ENCODE measurements at places on chromosomes 2 and 18.

DNA sequence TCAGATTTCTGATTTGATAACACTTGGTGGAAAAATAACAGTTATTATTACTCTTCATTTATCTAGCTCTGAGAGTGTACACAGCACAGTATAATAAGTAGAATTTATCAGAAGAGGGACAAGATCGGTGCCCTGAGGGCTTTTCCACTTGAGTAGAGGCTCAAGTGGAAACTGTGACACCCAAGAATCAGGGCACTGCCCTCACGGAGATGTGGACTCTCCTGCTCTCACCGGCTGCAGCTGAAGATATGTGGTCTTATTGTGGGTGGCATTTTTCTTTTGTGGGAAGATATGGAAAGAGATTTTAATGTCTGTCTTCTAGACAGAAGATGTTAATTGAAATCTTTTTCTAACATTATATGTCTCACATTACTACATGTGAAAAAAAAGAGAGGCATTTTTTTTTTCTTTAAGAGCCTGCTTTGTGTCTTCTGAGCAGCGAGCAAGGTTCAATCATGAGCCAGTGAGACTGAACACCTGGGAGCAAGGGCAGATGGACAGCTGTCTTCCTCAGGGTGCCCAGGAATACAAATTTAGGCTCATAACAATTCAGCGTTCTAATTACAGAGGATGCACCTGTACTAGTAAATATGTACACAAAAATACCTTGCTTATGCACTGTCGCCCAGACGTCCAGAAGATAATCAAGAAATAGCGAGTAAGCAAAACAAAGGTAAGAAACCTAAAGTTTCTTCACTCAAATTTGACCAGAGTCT, 1098.2 kb upstream of the FANCL start:
- no peak for DNase-seq

GRCh38 chr2:205803500-205803899, 121.2 kb downstream of the NRP2 start:
- DNase-seq, result no peak

DNA sequence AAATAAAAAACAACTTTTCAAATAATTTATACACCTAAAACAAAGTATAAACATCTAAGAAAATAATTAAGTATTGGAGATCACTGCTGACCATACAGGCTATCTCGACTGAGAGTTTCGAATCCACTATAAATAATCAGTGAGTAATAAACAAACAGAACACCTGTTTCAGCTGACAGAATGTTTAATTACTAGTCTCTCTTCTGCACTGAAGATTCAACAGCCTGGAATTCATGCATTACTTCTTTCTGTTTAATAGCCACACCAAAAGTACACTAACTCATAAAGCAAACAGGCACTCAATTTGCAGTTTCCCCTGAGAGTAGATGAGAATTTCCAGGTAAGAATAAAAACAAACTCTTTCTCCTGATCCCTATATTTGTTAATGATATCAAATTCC, 138.5 kb downstream of the RBMS1 start:
- DNase-seq, result no peak

DNA sequence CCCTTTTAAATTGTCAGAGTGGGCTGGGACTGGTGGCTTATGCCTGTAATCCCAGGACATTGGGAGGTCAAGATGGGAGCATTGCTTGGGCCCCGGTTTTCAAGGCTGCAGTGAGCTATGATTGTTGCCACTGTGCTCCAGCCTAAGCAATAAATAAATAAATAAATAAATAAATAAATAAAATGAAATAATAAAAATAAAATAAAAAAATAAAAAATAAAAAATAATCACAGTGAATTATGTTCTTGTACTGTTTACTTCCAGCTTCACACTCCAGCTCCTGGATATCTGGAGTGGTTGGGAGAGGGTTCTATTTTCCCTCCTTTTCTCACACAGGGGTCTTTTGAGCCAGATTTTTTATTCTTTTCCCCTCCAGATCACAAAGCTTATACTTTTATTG, 26.2 kb upstream of the PNPT1 start:
- DNase-seq, result no peak

DNA sequence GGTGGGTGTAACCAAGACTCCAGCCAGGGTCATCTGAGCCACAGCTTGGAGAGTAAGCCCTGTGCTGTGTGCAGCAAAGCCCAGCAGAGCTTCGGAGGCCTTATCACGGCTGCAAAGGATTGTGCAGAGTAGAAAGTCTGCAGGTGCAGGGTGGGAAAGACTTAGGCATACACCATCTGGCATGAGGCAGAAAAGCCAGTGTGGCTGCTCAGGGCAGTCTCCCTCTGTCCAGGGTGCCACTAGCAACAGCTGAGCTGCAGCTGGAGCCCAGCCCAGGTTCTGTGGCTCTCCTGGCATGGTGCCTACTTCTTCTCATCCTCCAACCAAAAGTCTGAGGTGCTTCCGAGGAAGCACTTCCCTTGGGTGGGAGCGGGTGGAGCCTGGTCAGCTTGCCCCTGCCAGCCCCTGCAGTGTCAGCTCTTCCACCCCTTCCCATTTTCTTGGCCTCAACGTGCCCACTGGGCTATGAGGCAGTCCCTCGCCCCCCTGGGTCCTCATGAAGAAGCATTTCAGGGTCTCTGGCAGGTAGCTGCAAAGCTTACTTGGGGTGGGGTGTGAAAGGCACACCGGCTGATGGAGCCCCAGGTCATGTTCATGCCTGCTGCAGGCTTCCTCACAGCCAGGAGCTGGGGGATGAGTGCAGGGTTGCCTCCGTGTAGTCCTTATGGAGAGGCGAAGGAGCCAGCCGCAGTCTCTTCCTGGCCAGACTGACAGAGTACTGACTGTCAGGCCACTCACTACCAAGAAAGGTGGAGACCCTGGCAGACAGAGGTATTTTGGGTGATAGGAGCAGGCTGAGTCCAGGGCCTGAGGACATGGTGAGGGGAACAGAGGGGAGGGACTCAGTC, 4.8 kb downstream of the AMER3 start:
- DNase-seq, result no peak

- DNase-seq, result no peak
Observed at GRCh38 chr2:167127135-167127534, 238.9 kb downstream of the XIRP2 start.

DNA sequence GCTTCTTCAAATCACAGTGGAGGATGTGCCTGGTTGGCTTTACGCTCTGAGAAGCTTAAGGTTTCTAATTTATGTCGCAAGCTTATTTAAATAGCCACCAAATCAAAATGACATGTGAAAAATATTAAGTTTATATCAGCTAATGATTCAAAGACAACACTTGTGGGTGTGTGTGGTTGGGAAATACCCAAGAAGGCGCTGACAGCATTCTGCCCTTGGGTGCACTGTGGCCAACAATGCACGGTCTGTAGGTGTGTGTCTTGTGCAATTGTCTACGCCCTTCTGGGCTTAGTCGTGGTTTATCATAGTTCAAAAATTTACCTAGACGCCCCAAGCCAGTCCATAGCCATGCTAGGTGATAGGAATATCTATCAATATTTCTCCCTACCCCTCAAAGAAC, 60.9 kb downstream of the KCTD1 start:
- no peak for DNase-seq

DNA sequence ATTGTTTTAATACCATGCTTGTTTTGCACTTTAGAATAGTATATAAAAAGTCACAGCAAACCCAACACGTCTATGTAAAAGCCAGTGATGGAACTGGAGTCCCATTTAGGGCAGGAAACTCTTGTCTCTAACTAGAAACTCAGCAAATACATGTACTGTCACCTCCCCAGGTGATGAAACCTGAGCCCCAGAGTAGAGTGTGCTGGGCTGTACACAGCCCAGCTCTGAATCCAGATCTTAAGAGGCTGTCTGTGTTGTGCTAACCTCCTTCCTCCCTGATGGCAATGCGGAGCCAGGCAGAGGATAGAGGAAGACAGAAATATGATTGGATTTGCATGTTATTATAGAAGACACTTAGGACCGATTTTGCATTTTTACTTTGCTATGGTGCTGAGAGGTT, 317.5 kb upstream of the TRIB2 start:
- no peak for DNase-seq

- no peak for DNase-seq
Observed at GRCh38 chr2:173221132-173221695, 133.5 kb upstream of the CDCA7 start.

GRCh38 chr2:152099367-152100050, 665 bp upstream of the CACNB4 start:
- no peak for DNase-seq

DNA sequence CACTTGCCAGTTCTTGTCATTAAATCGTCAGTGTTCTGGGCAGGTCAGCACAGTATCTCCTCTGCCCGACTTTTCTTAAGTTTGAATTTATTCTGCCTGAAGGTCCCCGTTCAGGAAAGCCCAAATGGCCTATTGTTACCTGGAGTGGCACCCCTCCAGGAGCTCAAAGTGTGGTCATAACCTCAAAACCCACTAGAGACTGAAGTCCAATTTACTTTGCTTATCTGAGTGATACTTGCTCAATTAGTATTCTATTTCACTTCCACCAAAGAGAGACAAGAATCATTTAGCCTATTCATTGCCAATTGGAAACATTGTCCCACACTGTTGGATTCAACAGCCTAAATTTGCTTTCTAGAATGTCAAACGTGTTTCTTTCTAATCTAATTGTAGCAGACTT, 375.3 kb downstream of the LNPK start:
- DNase-seq, result no peak

DNA sequence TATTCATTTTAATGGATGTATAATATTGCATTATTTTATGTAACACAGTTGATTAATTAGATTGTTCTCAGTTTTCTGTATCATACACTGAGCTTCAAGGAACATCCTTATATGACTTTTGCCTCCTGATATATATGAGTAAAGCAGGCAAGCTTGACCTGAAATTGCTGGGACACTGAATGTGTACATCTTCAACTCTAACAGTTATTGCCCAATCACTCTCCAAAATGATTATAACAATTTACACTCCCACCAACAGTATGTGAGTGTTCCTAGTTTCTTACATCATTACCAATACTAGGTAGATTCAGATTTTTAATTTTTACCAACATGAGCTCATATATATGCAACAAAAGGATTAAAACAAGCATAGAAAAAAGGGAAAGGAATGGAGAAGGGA, 379.4 kb downstream of the SETBP1 start:
- no peak for DNase-seq

GRCh38 chr2:129443235-129443864, 536.1 kb upstream of the RAB6C start:
- no peak for DNase-seq

GRCh38 chr2:232386740-232387450, 8.3 kb downstream of the ALPP start:
- peak; percentile 21 for DNase-seq

DNA sequence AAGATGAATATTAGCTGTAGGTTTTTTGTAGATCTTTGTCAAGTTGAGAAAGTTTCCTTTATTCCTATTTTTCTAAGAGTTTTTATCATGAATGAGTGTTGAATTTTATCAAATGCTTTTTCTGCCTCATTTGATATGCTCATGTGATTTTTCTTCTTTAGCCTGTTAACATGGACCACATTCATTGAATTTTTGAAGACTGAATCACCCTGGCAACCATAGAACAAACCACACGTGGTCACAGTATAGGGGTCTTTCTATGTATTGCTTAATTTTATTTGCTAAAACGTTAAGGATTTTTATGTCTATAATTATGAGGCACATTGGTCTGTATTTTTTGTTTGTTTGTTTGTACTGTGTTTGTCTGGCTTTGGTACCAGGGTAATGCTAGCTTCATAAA, 201.7 kb upstream of the CWC22 start:
- no peak for DNase-seq

DNA sequence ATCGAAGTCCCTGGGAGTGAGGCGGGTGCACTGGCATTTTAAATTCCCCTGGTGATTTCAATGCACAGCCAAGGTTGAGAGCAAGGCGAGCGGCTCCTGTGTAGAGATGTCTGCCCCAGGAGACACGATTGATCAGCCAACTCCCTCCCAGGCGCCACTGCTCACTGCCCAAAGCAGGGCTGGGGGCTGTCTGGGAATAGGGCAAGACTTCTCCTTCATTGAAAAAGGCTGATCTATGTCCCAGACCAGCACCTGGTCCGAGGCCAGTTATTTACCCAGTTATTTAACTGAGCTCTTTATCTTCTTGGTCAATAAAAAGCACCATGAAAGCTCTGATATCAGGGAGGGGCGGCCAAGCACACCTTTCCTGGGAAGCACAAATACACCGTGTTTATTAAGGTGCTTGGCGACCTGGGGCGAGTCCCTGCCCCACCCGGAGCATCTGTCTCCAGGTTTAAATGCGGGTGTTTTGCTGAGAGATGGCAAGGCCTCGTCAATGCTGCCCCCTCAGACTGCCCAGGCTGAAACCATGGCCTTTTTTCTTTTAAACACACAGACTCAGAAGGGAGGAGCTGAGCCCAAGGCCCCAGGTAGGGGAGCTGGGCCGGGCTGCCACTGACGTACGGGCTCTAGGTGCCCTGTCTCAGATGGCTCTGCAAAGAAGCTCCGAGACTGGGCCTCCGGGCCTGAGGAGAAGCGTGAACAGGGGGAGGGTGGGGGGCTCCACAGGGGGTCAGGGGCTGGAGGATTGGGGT, 73.9 kb upstream of the HPCAL1 start:
- DNase-seq, result no peak

DNA sequence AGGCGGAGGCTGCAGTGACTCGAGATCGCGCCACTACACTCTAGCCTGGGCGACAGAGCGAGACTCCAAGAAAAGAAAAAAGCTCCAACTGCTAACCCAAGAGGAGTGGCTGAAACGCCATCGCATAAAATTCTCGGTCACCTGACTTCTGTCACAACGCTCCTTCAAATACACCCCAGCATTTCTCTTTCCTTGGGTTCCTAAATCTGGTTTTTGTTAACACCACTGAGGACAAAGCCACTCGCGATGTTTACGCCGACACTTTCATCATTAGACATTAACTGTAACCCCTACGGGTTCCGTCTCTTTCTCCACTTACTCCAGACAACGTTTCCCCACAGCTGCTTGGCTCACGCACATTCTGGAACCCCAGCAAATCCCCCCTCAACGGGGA, 679 bp downstream of the CLK1 start:
- no peak for DNase-seq

- DNase-seq, result no peak
Observed at GRCh38 chr2:38862476-38862875, 13.3 kb downstream of the DHX57 start.

GRCh38 chr2:232449964-232450363, 6.0 kb upstream of the ALPI start:
- no peak for DNase-seq

GRCh38 chr2:42486145-42486906, 7.5 kb downstream of the KCNG3 start:
- no peak for DNase-seq

GRCh38 chr2:204122425-204122824, 185.9 kb downstream of the ICOS start:
- DNase-seq, result no peak

DNA sequence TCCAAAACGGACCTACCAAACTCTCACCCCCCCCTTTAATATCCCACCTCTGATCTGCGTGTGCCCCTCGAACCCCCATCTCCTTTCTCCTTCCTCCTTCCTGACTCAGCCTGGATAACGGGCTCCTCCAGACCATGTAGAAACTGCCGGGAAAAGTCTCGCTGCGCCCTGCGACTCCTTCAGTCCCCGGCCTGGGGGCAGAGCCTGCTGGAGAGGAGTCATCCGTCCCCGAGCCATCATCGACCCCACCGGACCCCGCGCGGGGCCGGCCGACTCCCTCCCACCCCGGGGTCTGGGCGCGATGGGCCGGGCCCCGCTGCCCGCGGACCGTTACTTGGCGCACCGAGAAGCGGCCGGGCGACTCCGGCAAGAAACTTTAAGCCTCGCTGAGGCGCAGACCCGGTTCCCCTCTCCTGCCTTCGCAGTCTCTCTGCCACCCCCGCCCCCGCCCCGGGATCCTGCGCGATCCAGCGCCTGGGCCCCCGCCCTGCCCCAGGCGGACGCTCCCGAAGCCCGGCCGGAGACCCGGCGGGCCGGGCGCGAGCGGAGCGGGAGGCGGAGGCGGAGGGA, 3.4 kb downstream of the ZEB2 start:
- peak; percentile 57 for DNase-seq

- peak; percentile 73 for DNase-seq
Observed at GRCh38 chr2:215410932-215411285, 25.0 kb downstream of the FN1 start.

Measured in lung microvascular endothelial cell (primary cell).